ENCODE measurements at places on chromosomes 3 and 15.

DNA sequence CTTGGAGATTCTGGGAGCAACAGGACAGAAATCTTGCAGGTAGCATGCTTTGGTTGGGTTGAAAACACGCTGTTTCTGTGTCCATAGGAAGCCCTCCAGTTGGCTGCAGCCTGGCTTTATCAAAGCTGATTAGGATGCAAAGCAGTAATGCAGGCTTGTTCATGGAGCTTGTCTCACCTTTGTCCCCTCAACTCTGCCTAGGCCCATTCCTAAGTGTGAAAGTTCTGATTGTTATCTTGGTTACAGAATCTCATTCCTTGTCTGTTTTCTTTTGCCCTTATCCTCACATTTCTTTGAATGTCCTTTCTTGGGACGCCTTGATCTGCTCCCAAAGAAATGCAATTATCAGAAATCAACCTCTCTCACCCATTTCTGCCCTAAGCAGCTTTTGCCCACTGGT lies 83.5 kb downstream of the IL20RB start:
- DNase-seq, result no peak

- DNase-seq, result no peak
These were observed 92.6 kb upstream of the CTNNB1 start for GRCh38 chr3:41106691-41107090.

- no peak for DNase-seq
These were observed 92.3 kb downstream of the FRMD5 start for GRCh38 chr15:44102675-44103254.

DNA sequence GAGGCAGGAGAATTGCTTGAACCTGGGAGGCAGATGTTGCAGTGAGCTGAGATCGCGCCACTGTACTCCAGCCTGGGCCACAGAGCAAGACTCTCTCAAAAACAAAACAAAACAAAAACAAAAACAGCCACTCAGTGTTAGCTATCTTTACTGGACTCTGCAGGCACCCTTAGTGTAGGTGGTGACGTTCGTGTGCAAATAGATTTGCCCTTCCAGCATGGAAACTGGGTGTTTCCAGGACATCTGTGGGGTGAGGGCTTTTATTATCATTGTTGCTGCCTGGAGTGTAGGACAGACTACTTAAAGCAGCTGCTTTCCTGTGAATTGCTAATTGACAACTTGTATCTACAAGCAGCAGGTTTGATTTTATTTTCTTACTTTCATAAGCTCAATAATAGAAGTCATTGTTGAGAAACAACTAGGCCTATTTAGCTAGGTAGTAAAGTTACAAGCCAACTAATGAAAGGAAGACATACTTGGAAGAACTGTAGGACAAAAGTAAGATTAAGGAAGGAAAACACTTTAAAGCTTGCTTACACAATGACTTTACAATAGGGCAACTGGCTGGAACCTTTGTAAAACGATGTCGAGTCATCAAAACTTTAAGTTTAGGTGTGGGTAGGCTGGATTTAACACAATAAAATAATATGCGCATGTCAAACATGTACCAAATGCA lies 25.4 kb upstream of the SPPL2A start:
- DNase-seq, result no peak
